ENCODE measurements at places on chromosomes 6 and 20.

DNA sequence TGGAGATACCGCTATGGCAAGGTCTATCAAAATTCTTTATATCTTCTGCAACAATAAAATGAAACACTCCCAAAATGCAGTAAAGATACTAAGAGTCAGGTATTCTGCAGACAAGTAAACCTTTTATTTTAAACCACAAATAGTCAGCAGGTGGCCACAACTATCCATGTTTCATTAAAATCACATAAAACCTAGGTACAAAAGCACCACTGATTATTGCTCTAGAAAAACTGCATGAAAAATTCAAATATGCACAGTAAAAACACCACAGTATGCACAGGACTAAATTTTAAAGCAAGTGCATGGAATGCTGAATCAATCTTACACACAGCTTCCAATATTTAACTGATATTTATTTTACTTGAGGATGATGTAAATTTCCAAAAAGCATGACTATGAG, 33.3 kb downstream of the HMGN3 start:
- no peak for DNase-seq

DNA sequence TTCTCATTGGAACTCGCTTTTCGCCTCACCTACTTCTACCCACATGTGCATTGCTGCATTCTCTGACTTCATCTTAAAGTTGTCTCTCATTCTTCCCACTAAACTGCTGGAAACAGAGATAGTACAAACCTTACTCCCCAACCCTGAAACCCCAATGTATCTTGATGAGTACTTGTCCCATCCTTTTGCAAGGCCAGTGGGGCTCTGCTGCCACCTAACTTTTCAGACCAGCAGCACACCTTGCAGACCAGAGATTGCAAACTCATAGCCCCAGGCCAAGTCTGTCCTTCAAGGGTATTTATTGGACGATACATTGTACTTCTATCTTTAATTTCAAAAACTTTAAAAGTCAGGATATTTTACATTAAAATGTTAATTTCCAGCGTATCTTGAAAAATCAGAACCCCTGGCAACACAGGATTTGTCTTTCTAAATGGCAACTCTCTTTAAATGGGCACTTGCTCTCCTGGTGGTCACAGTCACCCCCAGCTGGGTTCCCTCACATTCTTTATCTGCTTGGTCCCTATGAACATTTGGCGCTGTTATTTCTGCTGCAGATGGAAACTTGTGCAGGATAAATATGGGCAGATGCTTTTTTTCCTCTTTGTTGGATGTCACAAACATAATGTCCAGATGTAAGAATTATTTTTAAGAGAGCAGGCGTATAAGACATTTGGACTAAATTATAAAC, 83.9 kb downstream of the SOD2 start:
- DNase-seq, result peak; percentile 30

DNA sequence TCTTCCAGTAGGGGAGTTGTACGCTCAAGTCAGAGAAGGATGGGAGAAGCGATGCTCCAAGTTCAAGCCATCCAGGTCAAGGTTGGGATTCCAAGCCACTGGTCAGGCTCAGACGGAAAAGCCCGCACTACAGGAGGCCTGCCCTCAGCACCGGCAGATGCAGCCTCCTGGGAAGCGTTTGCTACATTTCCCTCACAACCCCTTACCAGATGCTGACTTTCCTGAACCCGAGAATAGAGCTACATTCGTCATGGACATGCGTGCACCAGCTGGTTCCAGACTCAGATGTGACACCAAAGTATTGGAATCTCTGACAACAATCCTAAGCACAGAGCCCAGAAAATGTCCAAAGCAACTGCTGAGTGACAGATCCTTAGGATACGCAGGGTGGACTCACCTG, 174.8 kb downstream of the SASH1 start:
- no peak for DNase-seq

GRCh38 chr20:44884907-44885391, 556 bp upstream of the YWHAB start:
- no peak for DNase-seq

DNA sequence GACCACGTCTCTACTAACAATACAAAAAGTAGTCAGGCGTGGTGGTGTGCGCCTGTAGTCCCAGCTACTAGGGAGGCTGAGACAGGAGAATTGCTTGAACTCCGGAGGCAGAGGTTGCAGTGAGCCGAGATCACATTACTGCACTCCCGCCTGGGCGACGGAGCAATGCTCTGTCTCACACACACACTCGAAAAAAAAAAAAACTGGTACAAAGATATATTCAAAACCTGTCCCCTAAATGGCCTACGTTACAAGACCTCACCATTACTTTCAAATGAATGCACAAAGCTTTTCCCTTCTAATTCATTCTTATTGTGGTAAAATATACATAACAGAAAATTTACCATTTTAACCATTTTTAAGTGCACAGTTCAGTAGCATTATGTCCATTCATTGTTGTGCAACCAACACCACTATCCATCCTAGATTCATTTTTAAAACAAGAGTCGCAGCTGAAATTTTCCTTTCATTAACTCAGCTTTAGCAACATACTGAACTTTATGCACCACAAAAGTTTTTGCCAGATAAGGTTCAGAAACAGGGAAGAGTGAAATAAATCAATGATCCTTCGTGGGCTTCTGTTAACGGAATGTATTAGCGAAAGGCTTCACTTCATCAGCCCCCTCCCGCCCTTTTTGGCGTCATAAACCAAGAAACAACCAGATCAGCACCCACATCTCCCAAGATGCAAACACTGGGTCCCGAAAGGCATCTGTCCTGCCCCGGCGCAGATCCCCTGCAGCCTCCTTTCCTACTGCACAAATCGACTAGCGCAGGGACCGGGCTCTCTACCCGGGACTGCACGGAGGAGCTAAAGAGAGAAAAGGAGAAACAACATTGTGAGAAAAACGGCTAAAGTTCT, 825 bp upstream of the FAM135A start:
- DNase-seq, result no peak

DNA sequence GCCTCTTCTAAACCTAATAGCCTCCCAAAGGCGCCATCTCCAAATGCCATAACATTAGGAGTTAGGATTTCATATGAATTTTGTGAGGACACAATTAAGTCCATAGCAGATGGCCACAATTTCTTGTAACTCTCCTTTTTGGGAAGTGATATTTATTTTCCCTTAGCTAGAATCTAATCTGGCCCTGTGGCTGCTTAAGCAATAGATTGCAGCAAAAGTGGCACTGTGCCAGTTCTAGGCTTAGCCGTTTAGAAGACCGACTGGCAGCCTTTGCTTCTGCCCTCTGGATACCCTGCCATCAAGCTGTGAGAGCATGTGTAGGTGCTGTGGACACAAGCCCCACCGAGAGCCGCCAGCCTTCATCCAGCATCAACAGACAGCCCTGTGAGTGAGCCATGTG, 15.9 kb upstream of the ADGB start:
- no peak for DNase-seq

DNA sequence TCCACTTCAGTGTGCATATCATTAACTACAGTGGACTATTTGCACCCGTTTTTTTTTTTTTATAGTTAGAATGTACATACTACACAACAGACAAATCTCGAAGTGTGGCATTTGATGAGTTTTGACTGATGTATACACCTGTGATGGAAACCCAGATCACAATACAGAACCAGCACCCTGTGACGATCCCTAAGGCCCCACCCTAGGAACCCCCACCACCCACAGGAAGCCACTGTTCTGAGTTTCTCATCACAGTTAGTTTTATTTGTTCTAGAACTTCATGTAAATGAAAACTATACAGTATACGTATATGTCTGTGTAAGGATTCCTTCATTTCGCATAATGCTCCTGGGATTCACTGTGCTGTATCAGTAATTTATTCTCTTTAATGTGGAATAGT, 102.8 kb downstream of the IRF4 start:
- no peak for DNase-seq

- DNase-seq, result peak; percentile 69
Measured at GRCh38 chr6:47787620-47788497, 6.0 kb downstream of the OPN5 start.

- no peak for DNase-seq
Measured at GRCh38 chr6:82534876-82535275, 171.3 kb downstream of the TPBG start.

GRCh38 chr6:82160255-82160990, 87.1 kb downstream of the IBTK start:
- DNase-seq, result no peak

- DNase-seq, result no peak
Measured at GRCh38 chr6:89172131-89172530, 26.3 kb downstream of the PM20D2 start.

GRCh38 chr6:16367571-16367970, 129.2 kb downstream of the GMPR start:
- DNase-seq, result no peak

GRCh38 chr6:142008781-142009180, 123.9 kb upstream of the GJE1 start:
- DNase-seq, result no peak

- DNase-seq, result no peak
Measured at GRCh38 chr20:6122111-6122872, 538 bp downstream of the FERMT1 start.

DNA sequence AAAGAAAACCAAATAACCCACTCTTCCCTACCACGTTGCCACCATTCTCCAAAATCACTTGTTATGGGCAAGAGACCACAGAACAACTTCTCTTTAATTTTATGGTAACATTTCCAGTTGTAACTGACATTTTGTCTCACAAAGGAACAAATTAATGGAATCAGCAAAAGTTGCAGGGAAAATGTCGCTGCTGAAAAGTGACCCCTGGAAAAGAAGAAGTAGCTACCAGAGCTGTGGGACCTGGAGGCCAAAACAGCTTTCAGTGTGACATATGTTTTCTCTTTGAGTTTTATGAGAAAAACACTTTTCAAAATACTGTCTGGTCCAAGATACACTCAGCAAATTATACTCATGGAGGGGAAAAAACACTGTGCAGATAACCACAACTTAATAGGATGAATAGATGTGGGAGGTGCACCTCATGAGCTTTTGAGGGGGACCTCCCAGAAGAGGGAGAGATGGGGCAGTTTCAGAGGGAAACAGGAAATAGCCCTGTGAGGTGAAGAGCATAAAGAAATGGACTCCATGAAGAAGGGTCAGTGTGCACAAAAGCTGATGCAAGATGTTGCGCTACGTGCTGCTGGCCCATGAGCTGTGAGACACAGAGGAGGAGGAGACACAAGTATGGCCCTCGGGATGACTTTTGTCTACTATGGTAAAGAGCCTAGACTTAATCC, 87.3 kb downstream of the DTNBP1 start:
- DNase-seq, result no peak

GRCh38 chr6:34560366-34561226, 4.5 kb upstream of the SPDEF start:
- no peak for DNase-seq

- no peak for DNase-seq
Measured at GRCh38 chr6:157607317-157608109, 215.5 kb upstream of the SNX9 start.

DNA sequence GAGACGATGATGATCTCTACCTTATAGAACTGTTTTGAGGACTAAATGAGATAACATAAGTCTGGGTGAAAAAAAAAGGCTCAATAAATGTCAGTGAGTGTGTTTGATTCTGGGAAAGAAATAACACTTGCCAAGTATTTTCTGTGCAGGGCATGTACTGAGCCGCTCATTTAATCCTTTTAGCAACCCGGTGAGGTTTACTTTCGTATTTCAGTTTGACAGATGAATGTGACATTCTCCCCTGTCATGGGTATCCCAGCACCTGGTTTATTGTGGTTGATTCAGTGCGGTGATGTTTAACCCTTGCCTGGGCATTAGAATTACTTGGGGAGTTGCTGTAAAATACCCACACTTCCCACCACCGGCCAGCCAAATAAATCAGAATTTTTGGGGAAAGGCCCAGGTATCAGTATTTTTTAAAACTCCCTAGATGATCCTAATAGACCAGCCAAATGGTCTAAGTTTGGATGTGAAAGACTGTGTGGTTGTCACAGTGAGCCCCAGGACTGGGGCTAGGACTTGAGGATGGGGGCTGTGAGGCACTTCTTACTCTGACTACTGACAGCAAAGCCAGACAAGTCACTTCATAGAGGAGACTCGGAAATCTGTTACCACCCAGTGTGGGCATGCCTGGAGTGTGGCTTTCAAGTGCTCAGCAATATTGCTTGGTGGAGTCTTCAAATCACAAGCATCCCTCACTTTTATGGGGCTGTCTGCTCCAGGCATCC, 100.2 kb upstream of the KCNG1 start:
- DNase-seq, result peak; percentile 31

DNA sequence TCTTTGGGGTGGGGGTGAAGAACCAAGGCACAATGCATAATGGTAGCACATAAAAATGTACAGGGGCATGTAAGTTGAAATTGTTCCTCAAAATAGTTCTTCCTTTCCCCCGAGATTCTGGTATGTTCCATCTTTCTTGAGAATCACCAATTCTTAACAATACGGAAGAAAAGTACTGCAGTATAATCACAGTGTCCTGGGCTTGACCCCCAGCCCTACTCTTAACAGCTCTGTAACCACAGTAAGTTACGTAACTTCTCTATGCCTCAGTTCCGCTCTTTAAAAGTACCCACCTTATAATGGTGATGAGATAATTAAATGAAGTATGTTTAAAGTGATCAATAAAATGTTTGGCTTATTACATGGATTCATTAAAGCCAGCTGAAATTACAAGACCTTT, 104.5 kb downstream of the SMLR1 start:
- DNase-seq, result no peak

GRCh38 chr20:4289875-4290274, 274.5 kb upstream of the RNF24 start:
- no peak for DNase-seq

DNA sequence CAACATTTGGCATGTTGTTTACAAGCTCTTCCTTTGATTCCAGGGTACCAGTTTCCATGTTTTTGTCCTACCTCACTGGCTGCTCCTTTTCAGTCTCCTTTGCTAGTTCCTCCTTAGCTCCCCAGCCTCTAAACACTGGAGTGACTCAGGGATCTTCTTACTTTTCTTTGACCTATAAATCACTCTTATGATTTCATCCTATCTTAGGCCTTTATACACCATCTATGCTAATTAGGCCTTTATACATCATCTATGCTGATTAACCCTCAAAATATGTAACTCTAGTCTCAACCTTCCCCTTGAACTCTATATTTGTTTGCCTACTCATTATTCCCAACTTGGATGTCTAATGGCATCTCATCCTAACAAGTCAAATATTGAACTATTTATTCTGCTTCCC, 9.5 kb downstream of the TMEM30A start:
- no peak for DNase-seq

DNA sequence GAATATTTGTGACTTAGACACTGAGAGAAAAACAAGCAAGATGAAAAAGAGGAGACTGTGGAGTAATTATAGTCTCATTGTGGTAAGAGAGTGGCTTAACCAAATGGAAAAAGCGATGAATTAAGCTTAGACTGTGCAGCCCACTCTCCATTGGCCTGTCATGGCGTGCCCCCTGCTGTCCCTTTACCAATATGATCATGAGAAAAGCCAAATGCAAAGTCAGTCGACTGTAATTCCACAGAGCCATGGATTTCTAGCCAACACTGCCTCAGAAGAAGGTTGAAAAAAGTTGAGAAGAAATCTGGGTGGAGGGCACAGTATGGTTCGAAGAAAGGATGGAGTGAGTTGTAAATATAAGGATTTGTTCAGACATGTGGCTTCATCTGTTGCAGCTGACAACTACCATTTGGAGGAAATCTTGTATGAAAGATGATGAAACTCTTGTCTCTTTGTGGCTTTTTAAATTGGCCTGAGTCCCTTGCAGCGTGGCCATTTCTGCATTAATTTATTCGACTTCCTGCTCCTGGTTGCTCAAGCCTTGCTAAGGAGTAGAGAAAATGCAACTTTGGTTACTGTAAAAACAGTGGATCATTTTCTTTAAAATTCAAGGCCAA, 251.4 kb downstream of the DOK5 start:
- DNase-seq, result no peak

GRCh38 chr6:82040405-82041221, 206.9 kb downstream of the IBTK start:
- no peak for DNase-seq
